ENCODE measurements at places on chromosomes 4 and X. TPM values are rescaled to one million over a fixed set of nuclear protein-coding genes. Genes with fewer than 3 reads are reported as not detected.

MCF2 gene
- total RNA-seq, result 15.7 TPM

IRS4 gene
- total RNA-seq, result 1.5 TPM

DNA sequence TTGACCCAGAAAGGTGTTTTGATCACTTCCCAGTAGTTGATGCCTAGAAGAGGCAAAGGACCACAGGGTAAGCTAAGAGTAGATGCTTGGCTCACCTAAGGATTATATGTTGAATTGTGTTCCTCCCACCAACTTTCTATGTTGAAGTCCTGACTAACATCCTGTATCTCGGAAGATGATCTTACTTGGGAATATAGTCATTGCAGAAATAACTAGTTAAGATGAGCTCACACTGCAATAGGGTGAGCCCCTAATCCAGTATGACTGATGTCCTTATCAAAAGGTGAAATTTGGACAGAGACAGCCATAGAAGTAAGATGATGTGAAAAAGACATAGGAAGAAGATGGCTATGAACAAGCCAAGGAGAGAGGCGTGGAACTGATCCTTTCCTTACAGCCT, 3.3 kb upstream of the HMGB2 start:
- no peak for DNase-seq

CYTL1 gene
- 2.0 TPM for total RNA-seq

GRCh38 chr4:74692972-74693371, 101.4 kb downstream of the BTC start:
- peak; percentile 50 for DNase-seq

- DNase-seq, result no peak
Measured at GRCh38 chr4:119696963-119697362, 68.4 kb upstream of the PDE5A start.

- no peak for DNase-seq
Measured at GRCh38 chrX:115679460-115679859, 118.5 kb downstream of the PLS3 start.

- DNase-seq, result no peak
Measured at GRCh38 chr4:24888475-24889344, 24.1 kb downstream of the CCDC149 start.

GRCh38 chrX:29555465-29556091, 659.8 kb upstream of the MAGEB2 start:
- DNase-seq, result no peak

All from dorsolateral prefrontal cortex (tissue), 122 donors.